ENCODE measurements at places on chromosomes 7 and 10. TPM values are rescaled to one million over a fixed set of nuclear protein-coding genes. Genes with fewer than 3 reads are reported as not detected.

Gene ACBD5
- 9.8 TPM for total RNA-seq

Gene MGMT
- 2.5 TPM for total RNA-seq

Gene GPAM
- total RNA-seq = 9.7 TPM

Gene MMP21
- not detected for total RNA-seq

Gene HECW1
- total RNA-seq = under 0.01 TPM

Gene STEAP2
- 2.6 TPM for total RNA-seq

Gene GRID1
- total RNA-seq = not detected

Gene PDK4
- total RNA-seq = 0.29 TPM

Gene NOS3
- total RNA-seq = 11.0 TPM

Gene ZNF736
- total RNA-seq = 3.2 TPM

Gene GRID2IP
- not detected for total RNA-seq

Gene PDZD7
- 2.6 TPM for total RNA-seq

Gene MRLN
- total RNA-seq = not detected

Data from myometrial cell (primary cell).